ENCODE measurements at places on chromosomes 4 and X. TPM values are rescaled to one million over a fixed set of nuclear protein-coding genes. Genes with fewer than 3 reads are reported as not detected.

GRCh38 chr4:93788712-93789111, 39.8 kb upstream of the ATOH1 start:
- no peak overlapping the region for H3K4me3 ChIP-seq
- H3K27me3 ChIP-seq, result no peaks in the 10 kb centered on the region
- DNase-seq, result no peak
- H3K4me1 ChIP-seq, result no peaks in the 10 kb centered on the region

DNA sequence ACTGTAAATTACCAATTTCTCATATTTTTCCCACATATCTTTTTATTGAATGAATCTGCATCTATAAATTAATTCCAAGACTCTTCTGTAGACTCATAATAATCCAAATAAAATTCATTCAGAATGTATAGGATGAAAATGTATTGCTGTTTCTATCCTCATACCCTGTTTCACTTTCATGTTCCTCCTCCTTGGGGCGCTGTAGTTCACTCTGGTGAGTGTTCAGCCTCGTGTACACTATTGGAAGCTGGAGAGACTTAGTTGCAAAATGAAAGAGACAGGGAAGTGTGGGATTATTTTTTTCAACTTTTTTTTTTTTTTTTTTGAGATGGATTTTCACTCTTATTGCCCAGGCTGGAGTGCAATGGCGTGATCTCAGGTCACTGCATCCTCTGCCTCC, 296.1 kb downstream of the TLL1 start:
- no peaks in the 10 kb centered on the region for H3K4me1 ChIP-seq
- H3K4me3 ChIP-seq, result no peak overlapping the region
- no peaks in the 10 kb centered on the region for H3K27me3 ChIP-seq
- no peaks in the 10 kb centered on the region for H3K36me3 ChIP-seq

DNA sequence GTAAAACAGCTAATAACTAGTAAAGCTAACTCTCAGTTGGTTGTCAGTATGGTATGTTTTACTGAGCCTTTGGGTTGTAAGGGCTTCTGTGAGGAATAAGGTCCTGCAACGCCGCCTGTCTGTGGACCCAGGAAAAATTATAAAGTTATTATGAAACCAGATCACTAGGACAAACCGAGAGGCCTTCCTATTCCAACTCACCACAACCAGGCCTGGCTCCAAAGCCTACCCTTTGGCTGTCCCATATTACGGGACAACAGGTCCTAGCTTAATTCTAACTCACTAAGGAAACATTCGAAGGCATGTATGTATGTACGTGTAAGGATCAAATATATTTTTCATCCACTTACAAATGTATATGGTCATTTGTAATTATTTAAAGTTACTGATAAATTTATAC, 1.4 kb downstream of the ANKRD17 start:
- H3K27ac ChIP-seq, result peak overlapping the region; percentile 96
- peak overlapping the region; percentile 82 for H3K4me3 ChIP-seq
- H3K36me3 ChIP-seq, result peaks cover 16% of the 10 kb centered on the region
- DNase-seq, result peak; percentile 69

DNA sequence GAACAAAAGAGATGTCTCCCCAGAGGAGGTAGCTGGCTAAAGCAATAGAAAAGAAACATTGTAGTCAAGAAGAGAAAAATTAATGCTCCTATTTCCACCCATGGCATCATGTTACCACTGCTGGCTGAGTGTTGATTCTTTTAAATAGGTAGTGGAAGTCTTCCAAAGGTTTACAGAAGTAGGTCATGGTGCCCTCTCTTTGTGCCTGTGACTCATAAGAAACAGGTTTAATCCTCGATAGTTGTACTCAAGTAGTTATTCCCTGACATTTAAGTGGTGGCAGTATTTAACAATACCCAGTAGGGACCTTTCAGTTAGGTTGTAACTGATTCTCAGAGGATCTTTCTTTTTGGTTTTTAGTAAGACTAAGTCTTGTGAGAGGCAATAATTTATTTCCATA, 247.8 kb downstream of the TEX13A start:
- no peaks in the 10 kb centered on the region for H3K36me3 ChIP-seq
- DNase-seq, result no peak
- no peak overlapping the region for H3K27ac ChIP-seq
- H3K4me3 ChIP-seq, result no peak overlapping the region
- no peaks in the 10 kb centered on the region for H3K27me3 ChIP-seq

DNA sequence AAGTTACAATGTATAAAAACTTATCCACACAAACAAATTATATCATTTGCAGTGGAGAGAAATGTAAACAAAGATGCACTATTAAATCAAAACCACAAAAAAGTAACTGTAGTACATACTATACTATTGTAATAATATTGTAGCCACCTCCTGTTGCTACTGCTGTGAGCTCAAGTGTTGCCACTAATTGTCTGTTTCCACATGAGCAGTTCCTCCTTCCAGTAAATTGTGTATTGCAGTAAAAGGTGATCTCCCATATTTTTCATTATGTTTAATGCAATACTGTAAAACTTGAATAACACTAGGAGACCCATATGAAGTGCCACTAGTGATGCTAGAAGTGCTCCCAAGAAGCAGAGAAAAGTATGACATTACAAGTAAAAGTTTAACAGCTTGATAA, 11.7 kb downstream of the LIN54 start:
- no peak overlapping the region for H3K27ac ChIP-seq
- no peaks in the 10 kb centered on the region for H3K27me3 ChIP-seq
- no peaks in the 10 kb centered on the region for H3K4me1 ChIP-seq
- no peaks in the 10 kb centered on the region for H3K36me3 ChIP-seq
- no peak for DNase-seq

GRCh38 chrX:150848914-150849365, 49.5 kb downstream of the CD99L2 start:
- no peak overlapping the region for H3K27ac ChIP-seq
- no peaks in the 10 kb centered on the region for H3K4me1 ChIP-seq
- no peaks in the 10 kb centered on the region for H3K27me3 ChIP-seq

DNA sequence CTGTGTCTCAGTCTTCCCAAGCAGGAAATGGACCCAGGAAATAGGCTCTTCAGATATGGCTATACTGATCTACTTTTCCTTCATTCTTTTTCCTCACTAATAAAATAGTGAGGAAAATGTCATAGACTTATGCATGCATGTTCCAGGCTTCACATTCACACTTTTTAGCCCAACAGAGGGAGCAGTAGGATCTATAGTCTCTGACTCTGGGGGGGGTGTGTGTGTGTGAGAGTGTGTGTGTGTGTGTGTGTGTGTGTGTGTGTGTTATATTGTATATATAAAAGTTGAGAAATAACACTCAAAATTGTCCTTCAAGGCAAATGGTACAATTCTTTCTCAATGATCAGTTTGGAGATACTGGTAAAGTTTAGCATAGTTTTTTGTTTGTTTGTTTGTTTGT, 297.2 kb upstream of the GALNT7 start:
- H3K27me3 ChIP-seq, result no peaks in the 10 kb centered on the region
- H3K36me3 ChIP-seq, result no peaks in the 10 kb centered on the region
- no peak overlapping the region for H3K27ac ChIP-seq

- DNase-seq, result no peak
- H3K4me1 ChIP-seq, result no peaks in the 10 kb centered on the region
- no peaks in the 10 kb centered on the region for H3K27me3 ChIP-seq
These were observed 34.8 kb upstream of the GPR78 start for GRCh38 chr4:8545439-8545765.

GRCh38 chr4:8434251-8435073, 6.1 kb downstream of the ACOX3 start:
- H3K4me1 ChIP-seq, result peaks cover 52% of the 10 kb centered on the region
- H3K27me3 ChIP-seq, result no peaks in the 10 kb centered on the region
- H3K36me3 ChIP-seq, result no peaks in the 10 kb centered on the region
- H3K27ac ChIP-seq, result peak overlapping the region; percentile 70

GRCh38 chr4:20249333-20249732, 2.4 kb upstream of the SLIT2 start:
- no peak overlapping the region for H3K4me3 ChIP-seq
- H3K27me3 ChIP-seq, result peaks cover 33% of the 10 kb centered on the region
- H3K27ac ChIP-seq, result no peak overlapping the region
- peaks cover 10% of the 10 kb centered on the region for H3K4me1 ChIP-seq

- no peaks in the 10 kb centered on the region for H3K36me3 ChIP-seq
- no peak overlapping the region for H3K27ac ChIP-seq
- H3K4me1 ChIP-seq, result no peaks in the 10 kb centered on the region
- no peak overlapping the region for H3K4me3 ChIP-seq
- no peak for DNase-seq
These were observed 112.3 kb upstream of the IL15 start for GRCh38 chr4:141524116-141524515.

GRCh38 chr4:88246600-88246999, 37.8 kb downstream of the PPM1K start:
- no peak for DNase-seq
- no peak overlapping the region for H3K4me3 ChIP-seq
- H3K36me3 ChIP-seq, result no peaks in the 10 kb centered on the region

- H3K27me3 ChIP-seq, result no peaks in the 10 kb centered on the region
- no peaks in the 10 kb centered on the region for H3K36me3 ChIP-seq
- H3K27ac ChIP-seq, result no peak overlapping the region
These were observed 97.0 kb upstream of the LDB2 start for GRCh38 chr4:16995451-16995850.

GRCh38 chrX:1486749-1487361, 34.1 kb upstream of the ASMTL start:
- H3K27me3 ChIP-seq, result no peaks in the 10 kb centered on the region
- H3K36me3 ChIP-seq, result no peaks in the 10 kb centered on the region
- peaks cover 4% of the 10 kb centered on the region for H3K4me1 ChIP-seq

GRCh38 chr4:25696409-25696808, 40.8 kb downstream of the SLC34A2 start:
- DNase-seq, result no peak
- no peaks in the 10 kb centered on the region for H3K27me3 ChIP-seq
- H3K4me1 ChIP-seq, result no peaks in the 10 kb centered on the region

- no peak overlapping the region for H3K27ac ChIP-seq
- H3K4me3 ChIP-seq, result no peak overlapping the region
- H3K4me1 ChIP-seq, result no peaks in the 10 kb centered on the region
- no peaks in the 10 kb centered on the region for H3K36me3 ChIP-seq
- DNase-seq, result peak; percentile 13
- no peaks in the 10 kb centered on the region for H3K27me3 ChIP-seq
These were observed 19.9 kb upstream of the DUSP9 start for GRCh38 chrX:153626863-153627674.

GRCh38 chr4:36900446-36900987, 344.0 kb upstream of the NWD2 start:
- H3K36me3 ChIP-seq, result no peaks in the 10 kb centered on the region
- no peak overlapping the region for H3K27ac ChIP-seq
- H3K4me3 ChIP-seq, result no peak overlapping the region
- no peaks in the 10 kb centered on the region for H3K4me1 ChIP-seq
- H3K27me3 ChIP-seq, result no peaks in the 10 kb centered on the region

DNA sequence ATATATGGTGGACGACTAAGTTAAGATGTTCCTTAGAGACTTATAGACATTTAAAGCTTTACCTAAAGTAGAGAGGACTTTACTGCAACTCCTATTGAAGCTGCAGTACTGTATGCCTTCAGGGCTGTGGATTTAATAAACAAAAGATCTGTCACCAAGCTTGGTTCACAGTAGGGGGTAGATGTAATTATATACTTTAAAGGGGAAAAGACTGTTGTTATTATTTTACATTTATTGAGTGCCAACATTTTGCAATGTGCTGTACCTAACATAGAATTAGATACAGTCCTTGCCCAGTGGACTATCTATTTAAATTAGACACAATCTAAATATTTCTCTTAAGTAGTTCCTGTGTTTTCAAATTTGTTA, 67.2 kb downstream of the SLIT2 start:
- no peaks in the 10 kb centered on the region for H3K4me1 ChIP-seq
- no peaks in the 10 kb centered on the region for H3K27me3 ChIP-seq
- H3K27ac ChIP-seq, result no peak overlapping the region
- H3K36me3 ChIP-seq, result no peaks in the 10 kb centered on the region
- H3K4me3 ChIP-seq, result no peak overlapping the region

GRCh38 chr4:86557526-86557925, 36.6 kb upstream of the PTPN13 start:
- peaks cover 13% of the 10 kb centered on the region for H3K4me1 ChIP-seq
- H3K27ac ChIP-seq, result no peak overlapping the region
- no peaks in the 10 kb centered on the region for H3K36me3 ChIP-seq
- H3K27me3 ChIP-seq, result no peaks in the 10 kb centered on the region
- no peak overlapping the region for H3K4me3 ChIP-seq

GRCh38 chrX:66200855-66201795, 37.1 kb downstream of the HEPH start:
- H3K36me3 ChIP-seq, result no peaks in the 10 kb centered on the region
- DNase-seq, result no peak
- H3K4me1 ChIP-seq, result no peaks in the 10 kb centered on the region
- no peak overlapping the region for H3K4me3 ChIP-seq
- no peaks in the 10 kb centered on the region for H3K27me3 ChIP-seq
- H3K27ac ChIP-seq, result no peak overlapping the region

DNA sequence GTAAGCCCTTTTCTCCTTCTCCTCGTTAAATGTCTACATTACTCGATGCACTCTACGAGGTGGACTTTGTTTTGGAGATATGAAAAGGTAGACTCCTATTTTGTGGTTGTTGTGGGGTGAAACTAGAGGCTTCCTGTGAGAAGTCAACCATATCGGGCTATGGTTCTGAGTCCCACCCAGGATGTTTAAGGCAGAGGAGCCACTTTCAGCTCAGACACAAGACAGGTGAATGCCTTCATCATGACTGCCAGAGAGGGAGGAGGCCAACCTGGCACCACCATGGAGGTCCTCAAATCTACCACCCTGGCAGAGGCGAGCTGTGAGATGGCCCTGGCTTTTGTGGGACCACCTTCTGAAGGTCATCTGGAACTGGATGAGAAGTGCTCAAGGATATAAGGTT, 154.4 kb upstream of the KLF3 start:
- H3K27me3 ChIP-seq, result no peaks in the 10 kb centered on the region
- no peaks in the 10 kb centered on the region for H3K36me3 ChIP-seq
- no peaks in the 10 kb centered on the region for H3K4me1 ChIP-seq
- H3K27ac ChIP-seq, result no peak overlapping the region
- H3K4me3 ChIP-seq, result no peak overlapping the region

DNA sequence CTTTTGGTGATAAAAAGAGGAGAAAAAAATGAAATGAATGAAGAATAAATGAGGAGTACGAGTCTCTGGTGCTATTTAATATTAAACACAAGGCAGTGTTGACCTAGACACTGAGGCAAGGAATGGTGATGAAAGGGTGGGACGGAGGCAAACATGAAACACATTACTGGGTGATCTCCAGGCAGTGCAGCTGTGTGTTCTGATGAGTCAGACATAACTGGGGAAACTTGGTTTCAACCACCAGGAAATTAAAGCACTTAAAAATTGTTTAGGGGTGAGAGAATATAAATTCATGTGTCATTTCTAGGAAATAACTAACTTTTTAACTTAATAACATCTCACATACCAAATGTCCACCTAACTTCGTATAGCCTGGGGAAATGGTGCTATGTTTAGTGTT, 19.7 kb upstream of the CXCL6 start:
- H3K4me3 ChIP-seq, result no peak overlapping the region
- H3K36me3 ChIP-seq, result no peaks in the 10 kb centered on the region
- H3K27ac ChIP-seq, result no peak overlapping the region
- H3K4me1 ChIP-seq, result no peaks in the 10 kb centered on the region

The F8 gene
- 37.5 TPM for total RNA-seq

The RHOXF1 gene
- not detected for total RNA-seq

The CXorf49 gene
- not detected for total RNA-seq

The RGN gene
- total RNA-seq, result 11.9 TPM

The FRMPD3 gene
- total RNA-seq, result 0.24 TPM

The USP17L11 gene
- not detected for total RNA-seq

The USP26 gene
- not detected for total RNA-seq

The ANK2 gene
- total RNA-seq, result 14.0 TPM

The VCX3A gene
- not detected for total RNA-seq
